ENCODE measurements at places on chromosomes 7 and 10. TPM values are rescaled to one million over a fixed set of nuclear protein-coding genes. Genes with fewer than 3 reads are reported as not detected.

GRCh38 chr10:128871671-128872231 is 595.3 kb upstream of the MGMT start:
- H3K27ac ChIP-seq, result no peak overlapping the region
- peaks cover 9% of the 10 kb centered on the region for H3K36me3 ChIP-seq
- peaks cover 4% of the 10 kb centered on the region for H3K27me3 ChIP-seq
- no peaks in the 10 kb centered on the region for H3K4me1 ChIP-seq
- DNase-seq, result no peak

GRCh38 chr7:137395420-137395819 is 51.9 kb upstream of the PTN start:
- H3K27ac ChIP-seq, result no peak overlapping the region
- H3K4me1 ChIP-seq, result peaks cover 16% of the 10 kb centered on the region
- H3K27me3 ChIP-seq, result no peaks in the 10 kb centered on the region
- H3K4me3 ChIP-seq, result no peak overlapping the region
- DNase-seq, result no peak
- H3K36me3 ChIP-seq, result no peaks in the 10 kb centered on the region

- H3K4me1 ChIP-seq, result no peaks in the 10 kb centered on the region
- DNase-seq, result no peak
- H3K36me3 ChIP-seq, result no peaks in the 10 kb centered on the region
Observed at GRCh38 chr7:151783958-151784575, 92.8 kb downstream of the PRKAG2 start.

The JAKMIP3 gene
- total RNA-seq, result 0.13 TPM

The IL2RA gene
- total RNA-seq, result not detected

The NPFFR1 gene
- total RNA-seq, result not detected

- 0 out of 2 replicates have a peak overlapping the region, but pooled peaks have one; percentile 6 for H3K27ac ChIP-seq
- H3K4me3 ChIP-seq, result no peak overlapping the region
- DNase-seq, result peak; percentile 28
- H3K4me1 ChIP-seq, result peaks cover 39% of the 10 kb centered on the region
- no peaks in the 10 kb centered on the region for H3K27me3 ChIP-seq
- H3K36me3 ChIP-seq, result peaks cover 7% of the 10 kb centered on the region
Observed at GRCh38 chr10:34742456-34742855, 72.6 kb downstream of the PARD3 start.

- no peak for DNase-seq
- peak overlapping the region; percentile 4 for H3K27ac ChIP-seq
- H3K36me3 ChIP-seq, result no peaks in the 10 kb centered on the region
- H3K27me3 ChIP-seq, result no peaks in the 10 kb centered on the region
Observed at GRCh38 chr7:101960985-101961708, 143.7 kb downstream of the CUX1 start.

The EIF4EBP2 gene
- 46.3 TPM for total RNA-seq

Measured in HFFc6 (cell line).